Right hindlimb (tissue), 1 donor: ENCODE measurements at places on chromosomes 3 and 15.

DNA sequence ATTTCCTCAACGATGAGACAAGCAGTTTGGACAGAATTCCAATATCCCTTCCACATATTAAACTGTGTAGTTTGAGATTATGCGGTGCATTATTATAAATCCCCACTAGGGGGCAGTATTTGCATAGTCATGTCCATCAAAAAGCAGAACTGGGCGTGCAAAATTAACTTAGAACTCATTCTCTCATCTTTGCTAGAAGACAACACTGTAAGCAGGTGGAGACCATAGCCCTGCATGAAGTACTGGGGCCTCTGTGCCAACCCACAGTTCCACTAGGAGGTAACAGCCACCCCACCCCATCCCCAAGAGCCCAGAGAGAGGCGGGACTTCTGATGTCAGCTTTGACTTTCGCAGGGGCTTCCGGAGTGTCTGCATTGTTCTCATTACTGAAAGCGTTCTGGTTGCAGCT lies 106.6 kb upstream of the TMC3 start:
- peak; percentile 58 for DNase-seq

GRCh38 chr15:43242616-43243015 lies 21.8 kb upstream of the EPB42 start:
- no peak for DNase-seq

GRCh38 chr3:111809186-111809585 lies 49.9 kb upstream of the PHLDB2 start:
- no peak for DNase-seq

- DNase-seq, result no peak
These were observed 230.2 kb upstream of the CD96 start for GRCh38 chr3:111311709-111312235.

GRCh38 chr15:101243420-101243819 lies 8.4 kb downstream of the CHSY1 start:
- DNase-seq, result no peak

- DNase-seq, result no peak
These were observed 67.4 kb upstream of the RPL35A start for GRCh38 chr3:197882586-197882985.

- DNase-seq, result no peak
These were observed at the start of gene FBXO40 for GRCh38 chr3:121592856-121593702. Gene FBXO40, plus strand, starts transcription at chr3:121593379. Its CDS starts 27,197 bp downstream, at chr3:121620576.

GRCh38 chr15:50675535-50676144 lies 11.0 kb downstream of the TRPM7 start:
- no peak for DNase-seq

DNA sequence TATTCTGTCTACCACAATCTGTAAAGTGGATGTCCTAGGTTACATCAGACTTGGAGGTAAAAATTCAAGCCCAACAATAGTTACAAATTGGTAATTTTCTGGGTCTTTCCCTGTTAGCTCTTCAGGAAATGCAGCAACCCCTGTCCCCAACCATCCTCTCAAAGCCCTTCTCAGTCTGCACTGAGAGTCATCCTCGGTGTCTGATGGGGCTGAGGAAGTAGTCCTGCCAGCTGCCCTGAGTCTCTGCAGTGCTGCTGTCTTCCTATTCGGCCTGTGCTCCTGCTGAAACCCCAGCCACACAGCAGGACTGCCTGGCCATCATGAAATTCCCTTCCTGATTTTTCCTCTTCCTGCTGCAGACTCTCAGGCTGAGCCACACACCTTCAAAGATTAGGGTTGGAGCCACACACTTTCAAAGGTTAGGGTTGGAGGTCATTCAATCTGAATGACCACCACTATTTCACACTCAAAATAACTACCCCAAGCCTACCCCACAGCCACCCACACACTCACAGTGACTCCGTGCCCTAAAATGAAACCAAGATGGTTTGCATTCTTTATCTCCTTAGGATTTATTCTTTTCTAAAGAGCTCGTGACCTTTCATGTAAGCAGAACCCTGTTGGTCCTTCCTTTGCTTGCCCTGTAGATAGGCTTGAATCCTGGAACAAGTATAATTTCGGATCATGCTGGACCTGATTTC lies 17.6 kb downstream of the TRIM42 start:
- no peak for DNase-seq

GRCh38 chr3:61218504-61218903 lies 32.7 kb downstream of the FHIT start:
- no peak for DNase-seq

DNA sequence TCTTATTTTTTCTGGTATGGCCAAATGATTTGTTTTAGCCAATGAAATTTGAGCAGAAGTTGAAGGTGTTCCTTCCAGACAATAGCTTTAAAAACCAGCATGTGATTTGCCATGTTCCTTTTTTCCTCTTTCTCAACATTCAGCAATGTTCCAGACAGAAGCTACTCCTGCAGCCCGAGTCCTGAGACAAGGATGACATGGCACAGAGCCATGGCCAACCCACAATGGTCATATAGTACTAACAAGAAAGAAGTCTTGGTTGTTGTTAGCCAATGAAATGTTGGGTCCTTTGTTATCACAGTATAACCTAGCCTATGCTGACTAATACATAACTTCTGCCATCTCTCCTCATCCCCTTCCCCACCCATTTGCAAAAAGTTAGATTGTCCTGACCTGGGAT lies 211.1 kb upstream of the STT3B start:
- DNase-seq, result no peak

- peak; percentile 81 for DNase-seq
These were observed 33.6 kb downstream of the BTD start for GRCh38 chr3:15635121-15635661.

DNA sequence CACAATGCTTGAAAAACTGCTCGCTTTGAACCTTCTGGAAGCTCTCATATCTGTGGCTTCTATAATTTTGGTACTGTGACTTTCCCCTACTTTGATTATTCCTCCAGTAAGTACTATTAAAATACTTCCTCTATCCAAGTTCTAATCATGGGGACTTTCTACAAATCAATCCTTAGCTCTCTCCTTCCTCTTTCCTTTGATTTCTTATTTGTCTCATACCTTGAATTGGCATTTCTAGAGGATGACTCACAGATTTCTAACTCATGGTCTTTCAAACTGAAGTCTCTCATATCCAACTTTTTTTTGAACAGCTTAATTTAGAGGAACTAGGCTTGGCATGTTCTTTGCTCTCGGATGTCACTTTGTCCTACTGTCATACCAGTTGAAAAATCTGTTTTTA lies 241.8 kb downstream of the TBC1D5 start:
- no peak for DNase-seq

DNA sequence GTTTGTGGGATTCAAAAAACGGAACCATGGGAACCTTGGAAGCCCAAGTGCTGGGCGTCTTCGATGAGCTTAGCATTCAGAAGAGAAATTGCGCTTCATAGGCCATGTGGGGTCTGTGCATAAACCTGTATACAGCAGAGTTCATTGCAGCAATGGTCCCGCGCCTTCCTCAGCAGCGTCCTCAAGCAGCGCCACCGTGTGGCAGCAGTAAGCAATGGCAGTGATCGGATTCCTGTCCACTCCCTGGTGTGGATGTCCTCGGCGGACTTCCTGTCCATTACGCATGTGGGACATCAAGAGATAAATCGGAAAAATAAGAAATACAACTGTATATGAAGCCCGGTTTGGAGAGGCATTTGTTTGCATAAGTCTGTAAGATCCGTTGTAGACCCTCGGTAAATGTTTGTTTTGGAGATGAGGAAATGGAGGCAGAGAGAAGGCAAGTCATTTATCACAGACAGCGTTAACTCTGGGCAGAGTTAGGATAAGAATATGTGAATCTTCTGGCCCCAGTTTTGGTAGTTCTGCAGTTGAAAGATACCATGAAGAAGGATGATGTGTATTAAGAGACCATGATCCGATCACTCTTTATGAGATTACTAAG lies 57.7 kb downstream of the CNTN4 start:
- no peak for DNase-seq

- DNase-seq, result no peak
These were observed 165.2 kb downstream of the OSBPL10 start for GRCh38 chr3:31815631-31816440.

DNA sequence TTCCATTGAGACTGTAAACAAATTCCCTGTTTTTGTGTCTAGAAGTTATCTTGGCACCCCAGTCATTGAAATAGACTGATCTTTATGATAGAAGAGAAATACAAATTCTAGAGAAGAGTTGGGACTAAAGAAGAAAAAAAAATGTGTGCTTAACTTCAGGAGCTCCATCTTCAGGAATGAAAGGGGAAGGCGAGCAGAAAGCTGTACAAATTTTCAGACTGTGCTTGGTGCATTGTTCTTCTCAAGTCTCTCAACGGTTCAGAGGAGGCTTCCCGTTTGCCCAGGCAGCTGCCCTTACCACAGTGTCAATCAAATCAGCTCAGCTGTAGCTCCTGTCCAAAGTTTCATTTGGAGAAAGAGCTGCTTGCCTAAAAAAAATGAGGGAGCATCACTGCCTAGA lies 41.7 kb downstream of the OXSM start:
- DNase-seq, result no peak

GRCh38 chr3:126342991-126343648 lies 14.1 kb downstream of the KLF15 start:
- peak; percentile 15 for DNase-seq

GRCh38 chr3:9887480-9887879 lies 2.9 kb upstream of the JAGN1 start:
- no peak for DNase-seq

DNA sequence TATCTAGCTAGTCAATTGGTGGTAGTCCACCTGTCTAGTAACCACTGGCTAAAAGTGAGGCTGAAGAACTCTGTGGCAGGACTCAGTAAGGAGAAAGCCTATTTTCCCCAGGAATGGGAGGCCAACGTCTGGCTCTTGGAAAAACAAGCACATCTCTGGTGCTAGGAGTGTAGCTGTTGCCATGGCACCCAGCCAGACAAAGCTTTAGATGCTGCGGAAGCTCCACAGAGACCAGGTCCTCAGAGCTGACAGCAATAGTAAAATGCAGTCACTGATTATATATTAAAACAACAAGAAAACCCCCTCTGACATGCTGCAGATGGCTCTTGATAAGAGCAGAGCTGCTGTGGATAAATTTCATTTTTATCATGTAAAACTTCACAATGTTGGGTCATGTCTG lies 124.9 kb upstream of the STRIT1 start:
- peak; percentile 49 for DNase-seq

DNA sequence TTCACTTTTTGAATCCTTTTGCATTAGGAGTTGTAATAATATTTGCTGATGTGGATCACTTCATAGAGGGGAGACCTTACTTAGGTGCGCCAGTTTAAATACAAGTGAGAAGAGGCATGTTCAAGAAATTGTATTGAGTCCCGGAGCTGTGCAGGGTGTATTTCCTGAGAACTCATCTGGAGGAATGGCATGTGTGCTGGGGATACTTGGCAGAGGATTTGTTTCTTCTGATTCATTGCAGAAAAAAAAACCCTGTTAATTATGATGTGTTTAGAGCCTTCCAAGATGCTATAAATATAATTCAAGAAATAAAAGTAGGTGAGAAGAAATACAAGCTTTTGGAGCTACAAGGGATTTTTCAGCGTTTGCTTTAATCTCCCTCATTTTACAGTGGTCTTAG lies 97.6 kb downstream of the TPRG1 start:
- no peak for DNase-seq

DNA sequence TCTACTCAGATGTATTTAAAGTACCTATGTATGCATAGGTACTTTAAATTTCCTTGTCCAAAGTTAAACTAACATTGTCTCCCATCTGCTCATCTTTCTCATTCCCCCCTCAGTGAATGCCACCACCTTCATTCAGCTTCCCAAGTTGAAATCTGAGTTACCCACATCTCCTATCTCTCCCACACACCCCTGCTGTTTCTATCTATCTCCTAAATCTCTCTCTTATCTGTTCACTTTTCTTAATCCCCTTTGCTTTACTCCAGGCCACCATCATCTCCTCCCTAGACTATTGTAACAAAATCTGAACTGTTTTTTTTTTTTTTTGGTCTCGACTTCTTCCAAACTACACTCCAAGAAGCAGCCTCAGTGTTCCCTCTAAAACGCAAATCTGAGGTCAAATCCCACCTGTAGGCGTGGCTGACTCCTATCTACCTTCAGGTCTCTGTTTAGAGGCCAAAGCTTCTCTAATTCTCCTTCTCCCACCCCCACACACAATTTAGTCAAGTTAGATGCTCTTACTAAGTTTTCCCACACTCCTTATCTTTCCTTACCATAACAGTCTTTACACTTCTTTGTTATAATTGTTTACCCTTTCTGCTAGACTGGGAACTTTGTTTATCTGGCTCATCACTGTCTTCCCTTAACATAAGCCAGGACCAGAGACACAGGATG lies 3.5 kb upstream of the NEO1 start:
- no peak for DNase-seq

DNA sequence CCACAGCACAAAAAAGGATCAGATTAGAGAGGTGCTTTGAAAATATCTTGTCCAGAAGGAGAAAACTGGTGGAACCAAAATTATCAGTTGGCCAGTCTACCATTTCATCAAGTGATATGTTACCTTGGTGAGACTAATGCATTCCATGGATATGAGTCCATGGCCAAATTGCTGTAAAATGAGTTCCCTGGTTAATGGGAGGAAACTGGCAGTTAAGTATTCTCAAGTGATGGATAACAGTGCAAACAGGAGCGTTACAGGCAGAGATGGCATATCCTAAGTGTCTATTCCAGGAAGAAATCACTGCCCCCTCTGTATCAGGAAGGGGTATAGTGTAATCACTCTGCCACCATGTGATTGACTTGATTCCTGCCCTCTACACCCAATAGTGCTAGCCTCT lies 34.0 kb downstream of the MYRIP start:
- no peak for DNase-seq

DNA sequence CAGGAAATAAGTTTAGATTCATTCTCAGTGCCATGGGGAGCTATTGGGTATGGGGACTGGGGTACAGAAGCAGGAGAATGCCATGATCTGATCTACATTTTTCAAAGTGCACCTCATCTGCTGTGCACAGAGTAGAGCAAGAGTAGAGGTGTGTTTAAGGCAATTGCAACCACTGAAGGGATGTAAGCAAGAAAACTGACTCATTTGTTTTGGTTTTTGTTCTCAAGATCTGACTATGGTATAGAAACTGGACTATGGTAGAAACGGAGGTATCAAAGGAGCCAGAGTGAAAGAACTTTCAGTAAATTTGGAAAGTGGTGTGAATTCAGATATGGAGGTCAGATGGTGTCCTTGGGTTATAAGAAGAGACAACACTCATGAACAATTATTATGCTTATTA lies 86.2 kb upstream of the CMSS1 start:
- DNase-seq, result no peak

- no peak for DNase-seq
These were observed 54.8 kb downstream of the MYO9A start for GRCh38 chr15:72063186-72063585.

- no peak for DNase-seq
These were observed 36.3 kb upstream of the PCOLCE2 start for GRCh38 chr3:142925140-142925539.

DNA sequence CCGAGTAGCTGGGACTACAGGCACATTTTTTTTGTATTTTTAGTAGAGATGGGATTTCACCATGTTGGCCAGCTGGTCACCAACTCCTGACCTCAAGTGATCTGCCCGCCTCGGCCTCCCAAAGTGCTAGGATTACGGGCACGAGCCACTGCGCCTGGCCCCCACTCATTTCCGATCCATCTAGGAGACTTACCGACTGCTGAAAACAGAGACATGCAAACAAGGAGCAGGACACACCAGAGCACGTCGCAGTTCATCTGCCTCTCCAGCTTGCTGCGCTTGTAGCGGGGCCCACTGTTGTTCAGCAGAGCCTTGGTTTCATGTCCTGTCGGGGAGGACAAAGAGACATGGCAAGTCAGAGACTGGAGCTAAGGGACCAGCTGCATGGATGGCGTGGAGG lies 137.4 kb downstream of the ATP10A start:
- DNase-seq, result no peak
